Astrocyte (in vitro differentiated cells and primary cell): ENCODE measurements at places on chromosomes 1 and 21.

GRCh38 chr1:96962216-96962615 is 240.6 kb downstream of the PTBP2 start:
- DNase-seq = no peak

DNA sequence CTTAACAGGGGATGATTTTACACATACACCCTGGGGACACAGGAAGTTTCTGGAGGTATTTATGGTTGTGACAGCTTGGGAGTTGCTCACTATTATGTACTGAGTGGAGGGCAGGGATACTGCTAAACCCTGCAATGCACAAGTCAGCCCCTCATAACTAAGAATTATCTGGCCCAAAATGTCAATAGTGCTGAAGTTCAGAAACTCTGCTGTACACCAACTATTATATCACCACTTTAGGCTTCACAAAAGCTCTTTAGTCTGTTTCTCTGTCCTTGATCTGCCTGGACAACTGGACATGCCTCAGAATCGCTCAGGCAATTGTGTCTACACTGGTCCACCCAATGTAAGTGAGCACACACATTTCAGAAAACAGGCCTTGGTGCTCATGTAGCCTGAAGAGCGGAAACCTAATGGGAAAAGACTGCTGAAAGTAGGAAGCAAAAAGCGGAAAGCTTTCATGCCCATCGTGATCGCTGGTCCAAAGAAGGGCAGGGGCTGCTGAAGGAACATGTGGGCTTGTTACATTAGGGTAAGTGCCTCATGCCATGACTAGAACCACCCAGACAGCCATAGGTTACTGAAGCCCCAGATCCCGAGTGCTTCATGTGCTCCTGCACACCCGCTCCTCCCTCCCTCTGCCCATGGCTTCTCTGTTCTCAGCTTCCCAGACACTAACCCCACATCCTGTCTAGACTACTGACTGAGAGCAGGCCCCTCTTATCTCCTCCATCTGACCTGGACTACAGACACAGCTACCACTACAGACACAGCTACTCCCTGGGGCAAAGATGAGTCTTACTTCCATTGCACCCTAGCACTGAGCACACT is 73.5 kb downstream of the LRIG2 start:
- DNase-seq = peak; percentile 58

- DNase-seq = no peak
Measured at GRCh38 chr1:58975888-58976287, 192.0 kb upstream of the JUN start.

DNA sequence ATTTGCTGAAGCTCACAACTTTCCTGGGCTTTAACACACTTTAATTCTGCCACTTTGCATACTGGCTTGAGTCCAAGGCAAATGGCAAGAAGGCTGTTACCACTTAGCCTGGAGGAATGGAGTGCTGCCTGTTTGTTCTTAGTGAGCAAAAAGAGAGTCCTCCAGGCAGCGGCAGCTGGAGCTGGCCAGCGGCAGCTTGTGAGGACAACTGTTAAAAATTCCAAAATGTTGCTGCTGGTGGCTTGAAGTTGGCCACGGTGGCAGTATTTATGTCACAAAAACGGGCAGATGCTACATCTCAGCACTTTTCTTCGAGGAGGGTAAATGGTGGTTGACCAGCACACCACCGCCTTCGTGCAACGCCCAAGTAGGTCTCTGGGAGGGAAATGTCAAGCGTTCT is 27.3 kb downstream of the STPG1 start:
- DNase-seq = no peak

DNA sequence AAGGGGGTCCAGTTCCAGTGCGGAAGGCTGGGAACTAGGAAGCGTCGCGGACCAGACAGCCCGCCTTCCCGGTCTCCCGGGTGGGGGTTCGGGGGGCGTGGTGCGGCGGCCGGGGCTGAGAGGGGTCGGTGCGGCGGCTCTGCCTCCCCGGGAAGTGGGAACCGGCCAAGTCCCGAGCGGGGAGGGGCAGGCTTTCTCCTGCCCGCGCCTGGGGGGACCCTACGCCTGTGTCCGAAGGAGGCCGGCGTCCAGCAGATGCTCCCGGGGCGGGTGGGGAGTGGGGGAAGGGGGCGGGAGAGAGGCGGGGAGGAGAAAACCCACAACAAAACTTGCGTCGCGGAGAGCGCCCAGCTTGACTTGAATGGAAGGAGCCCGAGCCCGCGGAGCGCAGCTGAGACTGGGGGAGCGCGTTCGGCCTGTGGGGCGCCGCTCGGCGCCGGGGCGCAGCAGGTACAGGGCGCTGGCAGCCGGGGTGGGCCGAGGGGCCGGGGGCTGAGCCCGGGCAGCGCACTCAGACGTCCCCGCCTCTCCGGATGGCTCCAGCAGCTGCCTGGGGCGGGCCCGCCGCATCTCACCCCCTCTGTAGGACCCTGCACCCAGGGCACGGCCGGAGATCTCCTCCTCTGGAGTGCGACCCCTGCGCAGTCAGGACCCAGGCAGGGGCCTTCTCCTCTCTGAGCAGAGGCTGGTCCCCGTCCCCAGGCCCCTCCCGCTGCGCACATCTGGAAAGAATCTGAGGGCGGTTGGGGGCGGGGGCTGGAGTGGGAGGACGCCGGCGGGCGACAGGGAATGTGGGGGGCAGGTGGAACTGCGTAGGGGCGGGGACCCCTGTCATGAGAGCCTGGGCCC is at the start of gene PODN:
Gene PODN, plus strand, starts transcription at position 355 of the 849 bp plus-strand sequence. CDS start 7,643 bp downstream, outside the sequence.
- DNase-seq = no peak

GRCh38 chr21:30271156-30271555 is 11.6 kb downstream of the KRTAP24-1 start:
- no peak for DNase-seq

GRCh38 chr1:240402326-240402725 is 209.6 kb downstream of the GREM2 start:
- DNase-seq = no peak

GRCh38 chr1:2224170-2224584 is 3.9 kb upstream of the SKI start:
- DNase-seq = no peak

DNA sequence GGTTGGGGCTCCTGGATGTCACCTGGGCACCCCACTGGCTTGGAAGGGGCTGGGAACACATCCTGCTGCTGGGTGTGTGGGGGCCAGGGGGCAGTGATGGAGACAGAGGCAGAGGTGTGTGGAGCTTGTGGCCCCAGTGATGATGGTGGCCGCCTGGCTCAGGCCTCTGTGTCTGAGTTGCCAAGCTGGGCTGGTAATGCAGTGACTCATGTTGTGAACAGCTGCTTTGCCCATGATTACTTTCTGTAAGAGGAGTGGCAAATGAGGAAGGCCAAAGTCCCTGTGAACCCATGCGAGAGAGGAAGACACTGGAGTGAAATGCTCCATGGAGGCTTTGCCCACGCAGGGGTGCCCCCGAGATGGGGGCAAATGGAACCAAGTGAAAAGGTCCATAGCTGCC is 86.8 kb downstream of the KCNJ6 start:
- DNase-seq = peak; percentile 61

DNA sequence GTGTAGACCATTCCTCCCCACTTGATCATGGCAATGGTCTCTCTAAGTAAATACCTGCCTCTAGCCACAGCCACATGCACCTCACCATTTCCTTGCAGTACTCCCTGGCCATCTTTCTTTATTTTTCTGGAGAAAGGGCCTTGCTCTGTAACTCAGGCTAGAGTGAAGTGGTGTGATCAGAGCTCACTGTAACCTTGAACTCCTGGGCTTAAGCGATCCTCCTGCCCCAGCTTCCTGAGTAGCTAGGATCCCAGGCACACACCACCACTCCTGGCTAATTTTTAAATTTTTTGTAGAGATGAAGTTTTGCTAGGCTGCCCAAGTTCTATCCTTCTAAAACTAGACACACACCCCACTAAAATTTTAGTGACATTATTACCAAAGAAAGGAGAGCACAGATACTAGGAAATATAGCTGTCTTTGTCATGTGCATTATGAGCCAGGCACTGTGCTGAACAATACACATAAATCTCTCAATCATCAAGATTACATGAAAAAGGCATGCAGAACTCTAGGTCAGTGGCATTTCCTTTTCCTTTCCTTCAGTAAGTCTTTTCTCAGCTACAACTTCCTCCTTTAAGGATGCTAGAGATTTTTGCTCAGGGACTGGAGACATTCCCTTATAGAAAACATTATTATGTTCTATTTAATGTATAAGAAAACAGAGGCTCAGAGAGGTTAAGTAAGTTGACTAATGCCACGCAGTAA is 95.0 kb upstream of the SERBP1 start:
- DNase-seq = no peak

DNA sequence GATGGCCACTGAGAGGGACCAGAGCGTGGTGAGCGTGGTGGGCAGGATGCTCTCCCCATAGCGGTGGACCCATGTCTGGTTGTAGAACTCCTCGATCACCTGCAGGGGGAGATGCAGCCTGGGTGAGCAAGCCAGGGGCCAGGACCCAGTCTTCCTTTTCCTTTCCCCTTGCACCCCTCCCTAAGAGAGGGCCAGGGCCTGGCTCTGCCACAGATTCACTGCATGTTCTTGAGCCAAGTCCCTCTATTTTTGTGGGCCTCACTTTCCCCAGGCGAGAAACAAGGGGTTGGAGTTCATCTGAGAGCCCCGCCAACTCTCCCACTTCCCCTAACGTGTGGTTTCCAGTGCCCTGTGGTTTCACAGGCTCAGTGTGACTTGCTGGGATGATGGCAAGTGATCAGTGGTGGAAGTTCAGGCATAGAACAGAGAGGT is 27.5 kb downstream of the SLC2A1 start:
- DNase-seq = no peak

DNA sequence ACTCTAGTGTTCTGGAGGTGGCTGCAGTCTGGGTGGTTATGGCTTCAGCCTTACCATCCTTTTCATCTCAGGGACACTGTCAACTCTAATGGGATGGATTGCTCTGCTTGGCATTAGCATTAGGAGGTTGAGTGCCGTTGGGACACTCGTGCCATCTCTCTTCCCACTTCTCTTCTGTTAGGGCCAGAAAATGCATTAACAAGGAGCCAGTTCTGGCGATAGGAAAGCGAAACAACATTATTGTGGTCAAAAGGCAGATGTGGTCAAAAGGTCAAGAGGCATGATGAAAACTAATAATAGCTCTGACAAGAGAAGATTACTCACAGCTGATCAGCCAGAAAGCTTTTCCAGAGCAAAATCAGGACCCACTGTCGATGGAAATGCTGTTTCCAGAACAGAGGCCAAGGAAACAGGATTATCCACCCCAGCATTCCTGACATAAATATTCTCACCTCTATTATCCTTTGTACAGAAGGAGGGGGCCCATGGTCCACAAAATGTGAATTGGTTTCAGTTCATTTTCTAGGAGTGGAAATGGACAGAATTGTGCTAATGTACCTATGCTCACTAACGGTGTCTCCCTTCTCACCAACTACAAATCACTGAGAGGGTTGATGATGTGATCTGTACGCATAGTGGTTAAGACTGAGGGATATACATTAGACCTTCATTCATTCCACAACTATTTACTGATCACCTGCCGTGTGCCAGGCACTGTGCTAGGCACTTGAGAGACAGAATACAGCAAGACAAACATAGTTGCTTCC is 72.0 kb downstream of the ST6GALNAC5 start:
- peak; percentile 79 for DNase-seq

- no peak for DNase-seq
Measured at GRCh38 chr1:23718482-23718881, 24.8 kb upstream of the ELOA start.

GRCh38 chr21:45512626-45513002 is 29.6 kb downstream of the SLC19A1 start:
- no peak for DNase-seq

GRCh38 chr21:35470522-35470921 is 421.4 kb upstream of the RUNX1 start:
- DNase-seq = no peak

DNA sequence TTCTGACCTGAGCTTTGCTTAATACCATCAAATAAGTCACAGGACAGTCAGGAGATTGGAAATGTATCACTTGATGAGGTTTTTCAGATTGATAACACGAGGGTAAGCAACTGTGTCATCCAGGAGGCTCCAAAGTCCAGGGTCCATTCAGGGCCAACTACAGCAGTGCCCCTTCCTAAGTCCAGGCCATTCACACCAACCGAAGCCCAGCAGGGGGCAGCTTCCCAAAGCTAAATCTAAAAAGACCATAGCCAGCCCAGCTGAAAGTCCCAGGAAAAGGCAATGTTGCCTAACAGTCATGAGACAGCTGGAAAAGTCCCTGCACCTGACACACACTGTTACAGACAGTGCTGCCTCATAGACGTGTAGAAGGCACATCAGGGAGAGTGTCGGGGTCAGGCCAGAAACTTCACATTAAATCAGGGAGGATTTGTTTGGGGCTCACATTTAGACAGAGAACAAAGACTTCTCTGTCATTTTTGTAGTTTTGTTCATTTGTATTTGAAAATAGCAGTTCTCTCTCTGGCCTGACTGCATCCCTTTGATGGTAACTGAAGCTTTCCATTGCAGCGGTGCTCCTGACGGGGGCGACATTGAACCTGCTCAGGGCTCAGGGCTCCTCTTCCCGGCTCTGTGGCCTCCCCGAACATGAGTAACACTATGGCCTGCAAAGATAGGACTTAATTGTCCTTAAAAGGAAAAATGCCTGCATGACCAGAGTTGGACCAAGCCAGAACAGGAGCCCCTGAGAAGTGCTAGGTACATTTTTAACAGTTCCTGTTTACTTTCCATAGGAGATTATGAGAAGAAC is 200.4 kb downstream of the NRIP1 start:
- peak; percentile 68 for DNase-seq

GRCh38 chr1:174988539-174988938 is 11.2 kb upstream of the CACYBP start:
- DNase-seq = no peak

GRCh38 chr21:42093991-42094421 is 22.9 kb downstream of the UMODL1 start:
- DNase-seq = peak; percentile 98

DNA sequence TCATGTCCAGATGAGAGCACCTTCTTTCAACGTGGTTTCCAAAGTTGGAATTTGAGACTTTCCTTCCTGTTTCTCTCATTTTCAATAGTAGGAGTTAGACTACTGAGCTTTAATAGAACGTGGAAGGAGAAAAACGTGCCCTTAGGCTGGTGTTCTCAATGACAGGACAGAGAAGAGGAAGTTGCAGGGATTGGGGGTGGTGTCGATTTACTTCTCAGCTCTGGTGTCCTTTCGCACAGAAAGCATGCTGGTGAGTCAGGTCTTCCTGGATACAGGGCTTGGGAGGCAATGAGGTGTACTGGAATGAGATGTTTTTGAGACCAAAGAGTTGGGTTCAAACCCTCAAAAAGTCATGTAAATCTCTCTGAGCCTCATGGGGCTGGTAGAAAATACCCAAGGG is 67.1 kb downstream of the HIVEP3 start:
- peak; percentile 86 for DNase-seq

DNA sequence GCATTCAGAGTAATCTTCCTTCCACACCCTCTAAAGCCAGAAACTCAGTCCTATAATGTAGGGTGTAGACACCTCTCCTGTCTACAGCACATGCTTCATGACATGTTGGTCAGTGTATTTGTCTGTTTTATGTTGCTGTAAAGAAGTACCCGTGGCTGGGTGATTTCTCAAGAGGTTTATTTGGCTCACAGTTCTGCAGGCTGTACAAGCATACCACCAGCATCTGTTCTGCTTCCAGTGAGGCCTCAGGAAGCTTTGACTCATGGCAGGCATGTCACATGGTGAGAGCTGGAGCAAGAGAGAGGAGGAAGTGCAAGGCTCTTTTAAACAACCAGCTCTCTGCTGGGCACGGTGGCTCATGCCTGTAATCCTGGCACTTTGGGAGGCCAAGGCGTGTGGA is 12.1 kb downstream of the PLOD1 start:
- DNase-seq = no peak
